Ovary (tissue), 10 donors: ENCODE measurements at places on chromosomes 3 and 15. TPM values are rescaled to one million over a fixed set of nuclear protein-coding genes. Genes with fewer than 3 reads are reported as not detected.
A peak's percentile ranks its signal among the peaks of the same experiment; 100 is the strongest.

GRCh38 chr3:121663171-121663847 lies 2.6 kb upstream of the HCLS1 start:
- DNase-seq, result no peak

- no peak for DNase-seq
Measured at GRCh38 chr3:161107311-161107710, 2.2 kb upstream of the B3GALNT1 start.

DNA sequence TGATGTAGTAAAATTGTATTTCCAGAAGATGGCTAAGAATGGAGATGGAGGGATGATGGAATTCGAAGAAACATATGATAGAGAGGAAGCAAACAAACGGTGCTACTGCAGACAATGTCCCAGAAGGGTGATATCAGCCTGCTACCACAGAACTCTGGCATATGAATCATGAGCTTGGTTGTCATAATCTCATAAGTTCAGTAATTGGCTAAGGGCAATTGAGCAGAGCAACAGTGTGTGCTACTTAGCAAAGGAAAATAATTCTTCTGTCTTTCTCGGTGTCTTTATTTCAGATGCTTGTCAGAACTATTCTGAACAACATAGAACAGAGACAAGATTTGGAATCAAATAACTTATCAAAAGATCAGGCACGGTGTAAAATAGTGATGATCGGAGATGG lies 407.3 kb downstream of the GBE1 start:
- DNase-seq, result no peak

DNA sequence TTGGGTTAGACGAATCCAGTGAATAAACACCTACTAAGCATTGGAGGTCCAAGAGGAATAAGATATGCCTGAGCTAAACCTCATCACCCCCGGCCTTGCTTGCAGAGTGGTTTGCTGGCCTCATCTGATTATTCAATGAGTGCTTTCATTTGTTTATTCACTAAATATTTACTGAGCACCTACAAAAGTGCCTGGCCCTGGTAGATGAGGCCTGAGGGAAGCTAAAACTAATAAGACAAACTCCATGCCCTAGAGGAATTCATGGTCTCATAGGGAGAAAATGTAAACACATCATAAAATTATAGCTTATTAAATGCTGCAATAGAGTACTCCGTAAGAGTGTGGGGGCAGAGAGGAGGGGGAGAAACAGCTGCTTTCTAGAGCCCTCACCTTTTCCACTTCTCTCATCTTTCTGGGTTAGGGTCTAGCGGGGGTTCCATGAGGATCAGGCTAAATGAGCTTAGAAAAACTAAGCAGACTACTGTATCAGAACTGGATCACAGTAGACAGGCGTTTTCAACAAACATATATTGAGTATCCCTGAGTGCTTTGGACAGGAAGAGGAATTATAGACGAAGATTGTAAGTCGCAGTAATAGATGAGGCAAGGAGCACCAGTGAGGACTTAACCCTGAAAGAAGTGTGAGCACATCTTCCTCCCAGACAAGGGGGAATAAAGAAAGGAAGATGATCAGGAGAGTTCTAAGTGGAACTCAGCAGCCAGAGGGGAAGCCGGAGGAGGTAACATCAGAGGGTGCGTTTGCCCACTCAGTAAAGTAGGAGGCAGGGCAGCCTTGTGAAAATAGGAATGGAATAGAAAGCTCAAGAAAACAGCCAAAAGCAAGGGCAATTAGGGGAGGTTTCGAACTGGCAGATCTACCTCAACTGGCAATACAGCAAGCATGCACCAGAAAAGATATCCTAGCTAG lies 31.5 kb upstream of the LAMP3 start:
- DNase-seq, result no peak

GRCh38 chr15:50190723-50191122 lies 8.7 kb downstream of the SLC27A2 start:
- DNase-seq, result no peak

- DNase-seq, result no peak
Measured at GRCh38 chr3:110625201-110625747, 446.3 kb upstream of the NECTIN3 start.

DNA sequence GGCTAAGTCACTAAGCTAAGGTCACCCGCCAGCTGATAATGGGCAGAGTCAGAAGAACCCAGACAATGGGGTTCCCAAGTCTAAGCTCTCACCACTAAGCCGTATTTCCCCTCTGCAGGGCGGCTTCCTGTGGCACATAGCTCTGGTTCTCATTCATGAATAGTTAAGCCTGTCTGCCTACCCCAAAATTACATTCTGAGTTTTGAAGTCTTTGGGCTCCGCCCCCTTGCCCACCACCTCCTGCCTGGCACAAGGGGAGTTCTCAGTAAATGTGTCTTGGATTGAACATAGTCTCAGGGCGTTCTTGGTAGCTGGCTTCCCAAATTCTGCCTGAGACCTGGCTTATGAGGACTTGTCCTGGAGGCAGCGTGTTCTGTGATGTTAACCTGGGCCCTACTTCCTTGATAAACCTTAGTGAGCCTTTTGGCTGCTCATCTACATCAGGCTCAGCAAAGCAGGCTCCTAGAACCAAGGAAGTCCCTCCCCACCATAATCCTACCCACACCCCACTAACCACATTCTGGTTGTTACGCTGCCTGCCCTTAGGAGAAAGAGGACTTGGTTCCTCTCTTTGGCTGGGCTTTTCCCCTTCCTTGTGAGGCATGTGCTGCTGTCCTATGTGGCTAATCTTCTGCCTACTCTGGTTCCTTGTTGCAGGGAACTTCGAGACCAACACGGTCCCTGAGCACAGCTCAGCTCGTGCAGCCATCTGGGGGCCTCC lies 54.9 kb downstream of the STARD5 start:
- DNase-seq, result no peak

GRCh38 chr15:94023531-94023930 lies 207.8 kb upstream of the MCTP2 start:
- DNase-seq, result no peak

DNA sequence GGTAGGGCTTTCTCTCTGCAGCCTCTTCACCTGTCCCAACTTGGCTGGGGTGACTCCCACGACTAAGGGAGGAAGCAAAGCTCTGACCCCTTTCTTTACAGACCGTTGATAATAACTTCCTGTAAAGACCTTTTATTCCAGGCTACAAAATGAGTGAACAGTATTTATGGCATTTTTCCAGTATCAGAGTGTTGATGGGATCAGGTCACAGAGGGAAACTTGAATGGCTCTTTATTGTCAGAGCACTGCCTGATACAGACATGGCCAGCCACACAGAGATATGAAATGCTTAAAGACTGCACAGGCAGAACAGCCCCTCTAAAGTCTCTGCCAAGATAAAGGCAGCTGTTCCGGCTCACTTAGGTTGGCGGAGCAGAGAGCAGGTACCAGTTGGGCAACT lies 1033.9 kb upstream of the NR2F2 start:
- no peak for DNase-seq

- DNase-seq, result no peak
Measured at GRCh38 chr15:57727031-57727430, 20.5 kb downstream of the POLR2M start.

- no peak for DNase-seq
Measured at GRCh38 chr15:79169526-79170133, 79.0 kb upstream of the RASGRF1 start.

- no peak for DNase-seq
Measured at GRCh38 chr3:66098436-66098835, 59.7 kb upstream of the MAGI1 start.

DNA sequence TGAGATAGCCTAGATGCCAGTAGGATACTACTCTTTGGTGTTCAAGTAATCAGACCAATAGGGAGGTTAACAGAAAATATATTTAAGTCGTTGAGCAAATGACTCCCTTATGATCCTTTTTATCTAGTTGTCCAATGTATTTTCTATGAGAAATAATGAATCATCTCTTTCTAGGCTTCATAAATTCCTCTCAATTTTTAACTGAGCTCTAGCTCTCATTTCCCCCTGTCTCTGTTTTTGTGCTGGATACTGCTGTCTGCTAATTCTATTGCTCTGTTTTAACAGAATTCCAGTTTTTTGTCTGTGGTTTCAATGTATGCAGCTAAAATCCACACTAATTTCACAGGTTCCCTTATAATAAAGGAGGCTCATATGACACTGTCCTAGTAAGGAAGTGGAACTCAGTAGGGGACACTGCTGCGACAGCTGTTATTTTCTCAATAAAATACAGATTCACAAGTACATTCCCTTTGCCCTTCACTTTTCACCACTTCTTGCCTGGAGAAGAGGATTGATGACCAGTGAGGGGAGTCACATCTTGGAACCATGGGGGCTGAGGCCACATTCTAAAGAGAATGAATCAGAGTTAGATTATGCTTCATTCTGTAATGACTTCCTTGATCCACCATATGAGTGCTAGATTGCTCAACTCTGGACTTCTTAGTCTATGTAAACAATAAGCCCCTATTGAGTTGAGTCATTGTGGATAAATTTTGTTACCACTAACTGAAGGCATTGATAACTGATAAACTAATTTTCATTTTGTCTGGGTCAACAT lies 558.7 kb upstream of the KCNMB2 start:
- no peak for DNase-seq

- no peak for DNase-seq
Measured at GRCh38 chr3:83039422-83039821, 1278.0 kb upstream of the GBE1 start.

- DNase-seq, result no peak
Measured at GRCh38 chr3:8491271-8492144, 10.1 kb upstream of the LMCD1 start.

- no peak for DNase-seq
Measured at GRCh38 chr3:59480486-59480995, 430.7 kb upstream of the CFAP20DC start.

DNA sequence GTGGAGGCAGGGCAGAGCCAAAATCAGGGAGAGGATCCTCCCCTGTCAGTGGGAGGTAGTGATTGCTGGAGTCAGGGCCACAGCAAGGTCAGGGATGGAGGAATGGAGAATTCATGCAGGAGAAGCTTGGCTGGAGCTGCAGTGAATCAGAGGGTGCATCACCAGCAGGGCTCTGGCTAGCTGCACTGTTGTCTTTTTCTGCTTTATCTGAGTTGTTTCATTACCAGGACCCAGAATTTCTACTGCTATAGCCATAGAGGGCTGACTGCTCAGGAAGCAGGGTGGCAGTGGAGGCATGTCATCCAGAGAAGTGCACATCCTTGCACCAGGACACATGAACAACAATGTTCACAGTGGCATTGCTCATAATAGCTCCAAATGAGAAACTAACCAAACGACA lies 113.5 kb upstream of the GALNT15 start:
- peak; percentile 71 for DNase-seq

- no peak for DNase-seq
Measured at GRCh38 chr3:150875548-150875947, 29.7 kb downstream of the MINDY4B start.

DNA sequence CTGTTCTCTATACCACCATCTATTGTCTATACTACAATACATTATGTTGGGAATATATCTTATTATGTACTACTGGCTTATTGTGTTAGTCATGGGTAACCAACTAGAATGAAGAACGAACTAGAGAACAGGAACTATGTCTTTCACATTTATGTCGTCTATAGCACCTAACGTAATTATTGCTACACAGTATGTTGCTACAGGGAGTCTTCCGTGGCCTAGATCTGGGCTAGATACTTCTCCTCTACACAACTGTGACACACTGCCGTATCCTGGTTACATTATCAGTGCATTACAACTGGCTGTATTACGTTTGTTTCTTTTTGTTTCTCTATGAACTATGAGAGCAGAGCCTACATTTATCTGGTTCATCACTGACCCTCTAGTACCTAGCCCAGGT lies 34.0 kb downstream of the SCG5 start:
- no peak for DNase-seq

- no peak for DNase-seq
Measured at GRCh38 chr3:127615631-127616305, 13.2 kb upstream of the PODXL2 start.

DNA sequence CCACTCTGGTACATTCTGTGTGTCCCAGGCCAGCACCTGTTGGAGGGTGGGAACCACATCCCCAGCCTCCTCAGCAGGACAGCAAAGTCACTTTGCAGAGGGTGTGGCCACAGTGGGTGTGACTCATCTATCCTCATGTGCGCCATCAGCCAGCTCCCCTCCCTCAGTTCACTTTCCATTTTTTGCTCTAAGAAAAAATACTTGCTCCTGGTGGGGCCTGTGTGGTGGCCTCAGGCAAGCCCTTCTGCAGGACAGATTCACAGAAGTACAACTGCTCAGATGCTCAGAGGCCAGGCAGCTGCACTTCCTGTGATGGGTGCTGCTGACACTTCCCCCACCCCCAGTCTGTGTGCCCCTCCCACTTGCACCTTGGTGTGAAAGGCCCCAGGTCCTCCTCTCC lies 78.3 kb upstream of the ALDH1L1 start:
- no peak for DNase-seq

DNA sequence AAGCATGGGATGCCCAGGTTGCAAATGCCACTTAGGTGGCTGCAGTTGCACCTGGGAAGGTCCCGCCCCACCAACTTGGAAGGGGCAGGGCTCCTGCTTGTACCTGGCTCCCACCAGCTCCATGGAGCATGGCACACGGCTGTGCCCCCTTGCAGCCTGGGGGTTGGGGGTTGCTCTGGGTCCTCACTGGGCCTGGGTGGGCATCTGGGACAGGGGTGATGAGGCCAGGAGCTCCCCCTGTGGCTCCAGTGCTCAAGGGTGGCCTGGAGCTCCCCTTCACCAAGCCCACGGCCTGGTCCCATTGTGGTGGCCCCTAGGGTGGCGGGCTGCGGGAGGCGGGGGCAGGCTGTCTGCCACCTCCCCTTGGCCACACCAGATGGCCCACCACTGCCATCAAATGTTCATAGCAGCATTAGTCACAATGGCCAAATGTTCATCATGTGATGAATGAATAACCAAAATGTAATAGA lies 36.7 kb downstream of the GHSR start:
- DNase-seq, result no peak

DNA sequence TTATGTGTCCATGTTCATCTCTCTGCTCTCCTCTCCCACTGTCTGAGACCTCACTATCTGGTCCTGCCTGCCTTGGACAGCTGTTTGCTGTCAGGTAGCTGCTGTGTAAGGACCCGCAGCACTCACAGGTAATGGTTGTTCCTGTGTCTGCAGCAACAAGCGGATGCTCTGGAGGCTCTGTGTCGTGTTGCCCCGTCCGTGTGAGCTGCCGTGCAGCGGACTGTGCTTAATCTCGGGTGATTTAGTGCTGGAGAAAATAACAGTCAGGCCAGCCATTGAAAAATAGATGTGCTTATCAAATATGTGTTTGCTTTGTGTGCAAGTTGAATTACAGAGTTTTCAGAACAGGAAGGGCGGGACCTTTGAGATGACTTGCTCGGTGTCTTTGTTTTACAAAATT lies 121.4 kb downstream of the GABRG3 start:
- no peak for DNase-seq

GRCh38 chr3:122316368-122316767 lies 8.7 kb upstream of the CSTA start:
- DNase-seq, result no peak

Gene LRRC34
- 3.3 TPM for polyA plus RNA-seq

Gene PP2D1
- not detected for polyA plus RNA-seq

Gene PLA2G4D
- not detected for polyA plus RNA-seq

Gene TMEM207
- polyA plus RNA-seq, result not detected

Gene INSYN1
- 0.43 TPM for polyA plus RNA-seq

Gene PAQR5
- 0.48 TPM for polyA plus RNA-seq

Gene GABRB3
- 2.3 TPM for polyA plus RNA-seq

Gene TTLL3
- 43.0 TPM for polyA plus RNA-seq

Gene PODXL2
- 8.9 TPM for polyA plus RNA-seq
